AG04449 (cell line): ENCODE measurements at places on chromosomes 2 and 18.

- DNase-seq: no peak
Measured at GRCh38 chr18:44062345-44062744, 618.3 kb upstream of the SETBP1 start.

- no peak for DNase-seq
Measured at GRCh38 chr2:203654826-203655225, 51.6 kb upstream of the CD28 start.

GRCh38 chr2:55976681-55977080, 53.1 kb upstream of the EFEMP1 start:
- no peak for DNase-seq

- DNase-seq: no peak
Measured at GRCh38 chr2:54557601-54558187, 101.6 kb downstream of the SPTBN1 start.

DNA sequence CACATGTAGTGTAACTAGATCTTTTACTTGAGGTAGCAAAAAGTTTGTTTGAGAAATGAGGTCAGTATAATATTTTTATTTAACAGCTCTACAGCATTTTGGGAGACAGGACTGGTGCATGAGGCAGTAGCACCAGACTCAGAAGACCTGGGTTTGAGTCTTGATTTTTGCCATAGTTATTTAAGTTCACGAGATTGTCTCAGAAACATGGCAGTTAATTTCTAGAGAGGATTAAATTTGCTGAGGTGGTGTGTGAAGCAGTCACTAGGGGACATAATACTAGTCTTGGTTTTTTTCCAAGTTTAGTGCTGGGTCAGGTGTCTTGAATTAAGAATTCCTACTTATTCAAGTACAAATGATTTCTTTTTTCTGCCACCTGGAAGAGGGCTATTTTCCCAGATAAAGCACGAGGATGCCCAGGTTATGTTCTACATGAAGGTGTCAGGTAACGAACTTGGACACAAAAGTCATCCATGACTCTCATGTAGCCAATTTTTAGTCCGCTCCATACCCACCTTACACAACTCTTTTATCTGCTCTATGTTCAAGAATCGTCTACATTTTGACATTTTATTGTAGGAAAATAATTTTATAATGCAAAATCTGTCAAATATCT, 1.4 kb downstream of the MARCHF7 start:
- DNase-seq: no peak
